ENCODE measurements at places on chromosomes 5 and 9.

- no peak for DNase-seq
Measured at GRCh38 chr9:133162861-133163503, 732 bp downstream of the GBGT1 start.

GRCh38 chr9:7536310-7536939, 263.2 kb downstream of the DMAC1 start:
- DNase-seq = peak; percentile 36

DNA sequence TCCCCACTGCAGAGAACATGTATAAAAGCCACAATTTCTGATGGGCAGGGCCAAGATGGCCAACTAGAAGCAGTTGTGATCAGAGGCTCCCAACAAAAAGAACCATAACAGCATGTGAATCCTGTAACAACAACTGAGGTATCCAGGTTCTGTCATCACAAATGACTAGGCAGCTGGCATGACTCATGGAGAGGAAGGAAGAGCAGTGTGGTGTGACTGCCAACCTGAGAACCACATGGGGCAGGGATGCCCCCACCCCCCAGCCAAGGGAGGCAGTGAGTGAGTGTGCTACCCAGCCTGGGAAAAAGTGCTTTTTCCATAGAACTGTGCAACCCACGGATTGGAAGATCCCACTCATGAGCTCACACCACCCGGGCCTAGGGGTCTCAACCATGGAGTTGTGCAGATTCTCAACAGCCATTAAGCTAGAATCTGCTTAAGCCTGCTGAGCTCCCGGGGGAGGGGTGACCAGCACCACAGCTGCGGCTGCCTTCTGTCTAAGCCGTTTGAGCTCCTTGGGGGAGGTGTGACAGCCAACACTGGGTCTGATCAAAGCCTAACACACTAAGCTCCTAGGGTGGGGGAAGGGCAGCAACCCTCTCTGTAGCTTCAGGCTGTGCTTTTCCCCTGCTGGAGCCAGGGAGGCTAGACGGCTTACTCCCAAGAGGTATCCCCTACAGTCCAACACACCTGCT, 80.1 kb upstream of the DMAC1 start:
- peak; percentile 96 for DNase-seq

- no peak for DNase-seq
Measured at GRCh38 chr9:38212016-38212415, 143.0 kb upstream of the SHB start.

DNA sequence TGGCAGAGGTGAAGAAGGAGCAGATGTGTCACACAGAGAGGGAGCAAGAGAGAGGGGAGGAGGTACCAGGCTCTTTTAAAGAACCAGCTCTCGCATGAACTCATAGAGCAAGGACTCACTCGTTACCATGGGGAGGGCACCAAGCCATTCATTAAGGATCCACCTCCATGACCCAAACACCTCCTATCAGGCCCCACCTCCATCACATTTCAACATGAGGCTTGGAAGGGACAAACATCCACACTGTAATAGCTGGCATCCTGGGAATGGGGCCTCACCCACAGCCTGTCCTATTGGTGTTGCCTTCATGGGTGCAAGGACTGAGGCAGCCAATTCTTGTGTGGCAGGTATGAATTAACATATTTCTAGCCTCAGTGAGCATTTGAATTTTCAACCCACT, 11.6 kb upstream of the TNFAIP8 start:
- no peak for DNase-seq

DNA sequence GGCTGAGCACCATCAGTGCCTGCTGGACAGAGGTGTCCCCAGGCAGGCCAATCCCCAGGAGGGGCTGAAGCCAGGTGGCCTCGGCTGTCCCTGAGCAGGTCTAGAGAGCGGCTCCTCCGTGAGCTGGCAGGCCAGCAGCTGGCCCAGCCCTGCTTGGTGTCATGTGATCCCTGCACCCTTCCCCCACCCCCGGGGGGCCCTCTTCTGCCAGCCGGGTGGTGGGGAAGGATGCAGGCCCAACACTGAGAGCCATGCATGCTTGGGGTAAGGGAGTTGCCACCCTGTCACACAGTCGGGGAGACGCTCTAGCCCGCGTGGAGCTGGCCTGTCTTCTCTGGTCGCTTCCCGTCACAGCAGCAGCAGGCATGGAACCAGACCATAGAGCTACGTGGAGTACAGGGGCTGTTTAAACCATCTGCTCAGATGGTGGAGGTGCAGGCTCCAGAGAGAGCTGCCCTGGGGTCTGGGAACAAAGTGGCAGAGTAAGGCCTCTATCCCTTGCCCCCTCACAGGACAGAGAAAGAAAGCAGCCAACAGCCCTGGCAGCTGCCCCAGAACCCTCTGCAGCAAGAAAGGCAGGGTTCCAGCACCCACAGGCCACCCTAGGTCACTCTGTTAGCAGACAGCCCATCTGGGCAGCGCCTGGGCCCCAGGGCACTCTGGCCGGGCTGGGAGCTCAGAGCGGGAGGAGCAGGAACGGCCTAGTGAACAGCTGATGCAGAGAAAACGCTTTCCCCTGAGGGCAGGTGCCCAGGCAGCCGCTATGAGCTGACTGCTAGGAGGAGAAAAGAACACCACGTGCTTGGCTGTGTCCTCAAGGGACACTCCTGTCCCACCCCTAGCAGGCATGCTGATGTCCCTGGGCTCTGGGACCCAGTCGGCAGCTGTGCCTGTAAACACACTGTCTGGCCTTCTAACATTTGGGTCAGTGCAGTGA, 6.8 kb downstream of the RALGDS start:
- DNase-seq = peak; percentile 32

DNA sequence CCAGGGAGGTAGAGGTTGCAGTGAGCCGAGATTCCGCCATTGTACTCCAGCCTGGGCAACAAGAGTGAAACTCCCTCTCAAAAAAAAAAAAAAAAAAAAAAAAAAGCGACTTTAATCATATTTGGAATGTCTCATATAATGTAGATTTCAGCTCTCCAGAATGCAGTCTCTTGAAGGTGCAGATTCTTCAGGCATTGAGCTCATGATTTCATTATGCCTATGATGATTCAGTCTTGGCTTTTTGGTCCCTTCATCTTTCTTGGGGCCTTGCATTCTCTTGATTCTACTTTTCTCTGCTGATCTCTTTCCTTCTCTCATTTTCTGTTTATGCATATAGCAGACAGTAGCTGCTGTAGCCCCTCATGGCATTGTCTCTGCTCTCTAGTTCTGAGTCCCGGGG, 22.9 kb downstream of the KDM4C start:
- DNase-seq = no peak

DNA sequence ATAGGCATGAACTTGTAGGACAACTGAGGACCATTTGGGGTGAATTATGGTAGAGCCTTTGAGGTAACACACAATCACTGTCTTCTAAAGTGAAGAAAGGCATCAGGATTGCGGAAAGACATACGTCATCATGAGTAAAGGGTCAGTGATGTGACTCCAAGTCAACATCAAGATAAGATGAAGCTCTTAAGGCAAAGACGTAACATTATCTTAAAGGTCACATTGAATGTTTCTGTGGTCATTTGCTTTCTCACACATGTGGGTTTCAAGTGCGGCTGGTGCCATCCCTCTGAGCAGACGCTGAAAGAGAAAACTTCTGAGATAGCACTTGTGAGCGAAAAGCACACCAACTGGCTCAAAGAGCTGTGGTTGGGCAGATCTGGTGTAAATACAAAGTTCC, 63.3 kb upstream of the GRAMD2B start:
- no peak for DNase-seq

- DNase-seq = peak; percentile 69
Measured at GRCh38 chr5:117143406-117143805, 568.8 kb upstream of the SEMA6A start.

DNA sequence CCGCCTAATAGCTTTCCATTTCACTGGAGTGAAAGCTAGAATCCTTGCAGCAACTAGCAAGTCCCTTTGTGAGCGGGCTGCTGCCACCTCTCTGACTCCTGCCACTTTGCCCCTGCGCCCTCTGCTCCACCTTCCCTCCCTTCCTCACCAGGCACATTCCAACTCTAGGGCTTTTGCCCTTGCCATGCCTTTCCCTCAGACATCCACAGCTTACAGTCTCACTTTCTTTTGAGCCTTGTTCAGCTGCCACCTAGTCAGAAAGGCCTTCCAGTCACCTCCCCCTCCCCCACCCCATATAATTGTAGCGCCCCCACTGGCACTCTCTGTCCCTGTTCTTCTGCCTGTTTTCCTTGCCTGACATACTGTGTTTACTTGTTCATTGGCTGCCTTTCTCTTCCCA, 31.0 kb downstream of the CYSTM1 start:
- DNase-seq = no peak

- DNase-seq = no peak
Measured at GRCh38 chr9:19460243-19460642, 51.4 kb downstream of the ACER2 start.

- no peak for DNase-seq
Measured at GRCh38 chr9:129276486-129277230, 98.6 kb upstream of the IER5L start.

GRCh38 chr5:54443270-54443669, 12.2 kb upstream of the HSPB3 start:
- peak; percentile 20 for DNase-seq

DNA sequence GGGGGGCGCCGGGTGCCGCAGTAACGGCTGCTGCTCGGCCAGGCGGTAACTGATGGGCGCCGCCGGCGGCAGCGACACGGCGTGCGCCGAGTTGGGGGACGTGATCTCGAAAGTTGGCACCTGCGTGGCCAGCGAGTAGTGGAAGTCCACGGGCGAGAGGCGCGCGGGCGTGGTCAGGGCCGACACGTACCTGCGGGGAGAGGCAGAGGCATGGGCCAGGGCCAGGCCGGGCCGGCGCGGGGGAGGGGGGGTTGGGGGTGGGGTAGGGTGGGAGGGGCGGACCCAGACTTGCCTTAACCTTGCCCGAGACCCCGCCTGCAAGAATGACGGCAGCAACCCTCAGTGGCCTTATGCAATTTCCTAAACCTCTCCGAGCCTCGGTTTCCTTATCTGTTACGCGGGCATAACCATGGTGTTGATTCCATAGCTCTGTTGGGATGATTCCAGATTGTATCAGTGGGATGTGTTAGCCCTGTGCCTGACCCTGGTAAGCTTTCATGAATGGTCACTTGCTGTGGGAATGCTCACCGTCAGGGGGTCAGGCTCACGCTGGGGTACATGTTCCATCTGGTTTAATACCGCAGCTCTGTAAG, 53.0 kb downstream of the PSD2 start:
- DNase-seq = no peak

GRCh38 chr9:3250741-3251140, 275.1 kb downstream of the RFX3 start:
- DNase-seq = no peak

- DNase-seq = peak; percentile 91
Measured at GRCh38 chr5:78526049-78526525, 122.5 kb downstream of the LHFPL2 start.

GRCh38 chr5:51230336-51230735, 152.9 kb upstream of the ISL1 start:
- no peak for DNase-seq

DNA sequence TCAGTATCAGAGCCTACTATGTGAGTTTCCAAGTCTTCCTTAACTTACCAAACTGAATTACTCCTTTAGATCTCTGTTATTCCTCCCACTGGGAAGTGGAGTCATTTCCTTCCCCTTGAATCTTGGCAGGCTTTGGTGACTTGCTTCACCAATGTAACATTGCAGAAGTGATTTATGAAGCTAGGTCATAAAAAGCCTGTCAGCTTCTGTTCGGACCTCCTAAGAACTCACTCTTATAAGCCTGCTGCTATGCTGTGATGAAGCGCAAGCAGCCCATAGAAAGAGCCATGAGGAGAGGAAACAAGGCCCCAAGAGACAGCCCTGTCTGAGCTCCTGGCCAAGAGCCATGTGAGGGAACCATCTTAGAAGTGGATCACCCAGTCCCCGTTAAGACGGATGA, 14.2 kb upstream of the FOXB2 start:
- DNase-seq = no peak

- DNase-seq = no peak
Measured at GRCh38 chr5:119347991-119348390, 7.8 kb upstream of the TNFAIP8 start.

- no peak for DNase-seq
Measured at GRCh38 chr5:96747720-96748119, 60.0 kb downstream of the ERAP1 start.

GRCh38 chr5:139574641-139575312, 13.6 kb downstream of the UBE2D2 start:
- DNase-seq = no peak

- peak; percentile 84 for DNase-seq
Measured at GRCh38 chr9:102551346-102551745, 443.8 kb upstream of the CYLC2 start.

DNA sequence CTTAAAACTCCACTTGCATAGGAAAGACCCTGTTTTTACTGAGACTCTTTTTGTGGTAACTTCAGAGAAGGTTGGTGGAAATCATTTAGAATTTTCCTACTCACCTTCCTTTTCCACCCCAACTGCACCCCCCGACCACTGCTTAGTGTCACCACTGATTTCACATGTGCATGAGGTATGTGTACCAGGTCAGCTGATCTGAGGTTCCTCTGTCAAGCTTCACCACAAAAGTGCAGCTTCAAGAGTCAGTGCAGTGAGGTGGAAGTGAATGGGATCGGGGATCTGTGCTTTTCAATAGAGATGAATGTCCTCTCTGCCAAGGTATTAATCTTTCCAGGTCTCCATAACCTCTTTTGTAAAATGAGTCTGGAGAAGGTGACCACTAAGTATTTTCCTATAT, 260.5 kb upstream of the WWC1 start:
- DNase-seq = peak; percentile 23

GRCh38 chr9:708551-709432, 132.7 kb upstream of the DMRT1 start:
- peak; percentile 28 for DNase-seq

DNA sequence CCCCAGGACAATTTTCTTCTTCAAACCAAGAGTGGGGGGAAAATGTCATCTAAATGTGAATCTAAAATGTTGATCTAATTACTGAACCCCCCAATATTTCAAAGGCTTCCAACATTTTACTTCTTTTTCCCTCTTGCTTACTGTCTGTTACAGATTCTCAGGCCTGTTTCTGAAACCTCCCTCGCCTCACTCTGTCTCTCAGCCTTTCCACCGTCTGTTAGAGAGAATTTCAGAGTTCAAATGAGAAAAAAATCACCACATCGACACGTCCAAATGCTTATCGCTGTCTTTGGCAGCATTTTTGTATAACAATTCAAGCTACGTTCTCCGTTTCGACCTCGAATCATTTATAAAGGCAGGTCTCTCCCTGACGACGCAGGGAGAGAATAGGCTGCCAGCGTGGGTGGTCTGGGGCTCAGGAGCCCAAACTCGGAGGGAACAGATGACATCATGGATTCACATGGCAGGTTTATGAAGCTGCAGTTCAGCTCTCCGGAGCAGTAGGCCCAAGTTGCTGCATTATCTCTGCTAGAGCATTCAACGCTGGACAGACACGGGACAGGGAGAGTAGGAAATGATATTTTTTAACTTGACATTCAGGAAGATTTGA, 139.8 kb downstream of the GAS1 start:
- DNase-seq = no peak

Measured in renal cortical epithelial cell (primary cell).